Naive thymus-derived CD8-positive, alpha-beta T cell (primary cell): ENCODE measurements at places on chromosomes 4 and X.

DNA sequence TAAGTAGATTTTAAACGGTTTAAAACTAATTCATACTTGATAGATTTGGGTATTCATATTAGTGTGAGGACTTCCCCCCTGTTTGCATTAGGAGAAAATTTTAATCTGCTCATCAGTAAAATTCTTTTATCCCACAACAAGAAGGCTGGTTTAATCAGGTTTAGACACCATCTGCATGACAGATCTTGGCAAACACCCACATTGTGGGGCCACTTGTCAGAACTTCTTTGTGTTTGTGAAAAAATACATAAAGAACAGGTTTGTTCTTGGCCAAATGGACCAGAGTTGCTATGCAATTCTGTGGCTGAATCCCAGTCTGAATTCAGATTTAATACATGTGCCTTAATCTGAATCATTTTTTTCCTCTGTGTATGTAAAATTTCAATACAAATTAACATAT is 121.1 kb downstream of the REPS2 start:
- no peaks in the 10 kb centered on the region for H3K4me1 ChIP-seq
- H3K27me3 ChIP-seq = peaks cover 1% of the 10 kb centered on the region
- H3K4me3 ChIP-seq = no peak overlapping the region

DNA sequence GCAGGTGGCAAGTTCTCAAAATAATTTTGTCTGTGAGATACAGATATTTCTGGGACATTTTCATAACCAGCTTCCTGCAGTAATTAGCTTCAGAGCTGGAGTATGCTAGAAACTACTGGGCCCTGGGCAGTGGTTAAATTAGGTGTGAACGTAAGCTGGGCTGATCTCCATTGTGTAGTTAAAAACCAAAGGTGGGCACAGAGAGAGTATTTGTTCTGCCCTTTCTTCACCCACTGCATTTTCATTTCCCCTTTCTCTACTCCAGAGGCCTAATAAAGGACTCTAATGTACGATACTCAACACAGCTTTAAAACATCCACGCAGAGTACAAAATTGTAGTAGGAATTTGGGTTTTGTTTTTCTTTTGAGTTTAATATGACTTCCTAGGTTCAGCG is 252.7 kb downstream of the SPRY1 start:
- no peaks in the 10 kb centered on the region for H3K4me1 ChIP-seq
- H3K27me3 ChIP-seq = no peaks in the 10 kb centered on the region
- H3K27ac ChIP-seq = no peak overlapping the region
- DNase-seq = no peak
- H3K36me3 ChIP-seq = no peaks in the 10 kb centered on the region

- H3K27me3 ChIP-seq = no peaks in the 10 kb centered on the region
- no peaks in the 10 kb centered on the region for H3K4me1 ChIP-seq
- H3K27ac ChIP-seq = no peak overlapping the region
These were observed 207.8 kb downstream of the ANTXR2 start for GRCh38 chr4:79865201-79865597.

GRCh38 chr4:79964400-79965211 is 108.4 kb downstream of the ANTXR2 start:
- H3K27me3 ChIP-seq = no peaks in the 10 kb centered on the region
- H3K4me3 ChIP-seq = no peak overlapping the region
- no peak for DNase-seq
- no peak overlapping the region for H3K27ac ChIP-seq
- no peaks in the 10 kb centered on the region for H3K4me1 ChIP-seq

DNA sequence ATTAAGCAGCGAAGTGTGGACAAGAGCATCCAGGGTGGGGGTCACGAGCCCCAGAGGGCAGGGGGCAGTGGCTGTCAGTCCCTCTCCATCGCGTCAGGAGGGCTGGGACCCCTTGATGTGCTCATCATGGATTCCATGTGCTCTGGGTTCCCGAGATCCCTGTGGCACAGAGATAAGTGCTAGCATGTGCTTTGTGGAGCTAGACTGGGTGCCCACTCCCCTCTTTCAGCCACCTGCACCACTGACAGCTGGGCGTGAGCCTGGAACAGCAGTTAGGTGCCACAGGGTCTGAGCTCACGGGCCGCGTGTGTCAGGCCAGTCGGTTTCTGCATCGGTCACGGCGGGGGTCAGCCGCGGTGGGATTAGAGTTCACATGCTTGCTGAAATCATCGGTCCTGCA is 24.3 kb downstream of the CPZ start:
- H3K36me3 ChIP-seq = no peaks in the 10 kb centered on the region
- no peaks in the 10 kb centered on the region for H3K4me1 ChIP-seq
- no peak overlapping the region for H3K27ac ChIP-seq

DNA sequence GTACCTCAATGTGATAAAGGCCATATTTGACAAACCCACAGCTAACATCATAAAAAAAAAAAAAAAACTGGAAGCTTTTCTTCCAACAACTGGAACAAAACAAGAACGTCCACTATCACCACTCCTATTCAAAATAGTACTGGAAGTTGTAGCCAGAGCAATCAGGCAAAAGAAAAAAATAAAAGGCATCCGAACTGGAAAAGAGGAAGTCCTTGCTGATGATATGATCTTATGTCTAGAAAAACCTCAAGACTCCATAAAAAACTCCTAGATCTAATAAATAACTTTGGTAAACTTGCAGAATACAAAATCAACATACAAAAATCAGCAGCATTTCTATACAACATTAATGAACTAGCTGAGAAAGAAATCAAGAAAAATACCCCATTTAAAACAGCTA is 134.3 kb downstream of the TEX11 start:
- no peaks in the 10 kb centered on the region for H3K4me1 ChIP-seq
- H3K36me3 ChIP-seq = no peaks in the 10 kb centered on the region
- H3K27me3 ChIP-seq = no peaks in the 10 kb centered on the region
- H3K4me3 ChIP-seq = no peak overlapping the region

- no peaks in the 10 kb centered on the region for H3K36me3 ChIP-seq
- no peak overlapping the region for H3K4me3 ChIP-seq
- peaks cover 17% of the 10 kb centered on the region for H3K27me3 ChIP-seq
- H3K4me1 ChIP-seq = no peaks in the 10 kb centered on the region
- DNase-seq = no peak
These were observed 56.5 kb downstream of the TRIM2 start for GRCh38 chr4:153260553-153261300.

GRCh38 chr4:83328521-83329187 is 6.0 kb downstream of the HPSE start:
- no peaks in the 10 kb centered on the region for H3K27me3 ChIP-seq
- peaks cover 5% of the 10 kb centered on the region for H3K36me3 ChIP-seq
- no peak for DNase-seq
- H3K4me3 ChIP-seq = no peak overlapping the region
- H3K27ac ChIP-seq = no peak overlapping the region

- H3K27me3 ChIP-seq = no peaks in the 10 kb centered on the region
- peaks cover 22% of the 10 kb centered on the region for H3K36me3 ChIP-seq
- H3K4me3 ChIP-seq = no peak overlapping the region
- peaks cover 7% of the 10 kb centered on the region for H3K4me1 ChIP-seq
- H3K27ac ChIP-seq = no peak overlapping the region
These were observed 205.1 kb downstream of the RASL11B start for GRCh38 chr4:53067125-53067802.

DNA sequence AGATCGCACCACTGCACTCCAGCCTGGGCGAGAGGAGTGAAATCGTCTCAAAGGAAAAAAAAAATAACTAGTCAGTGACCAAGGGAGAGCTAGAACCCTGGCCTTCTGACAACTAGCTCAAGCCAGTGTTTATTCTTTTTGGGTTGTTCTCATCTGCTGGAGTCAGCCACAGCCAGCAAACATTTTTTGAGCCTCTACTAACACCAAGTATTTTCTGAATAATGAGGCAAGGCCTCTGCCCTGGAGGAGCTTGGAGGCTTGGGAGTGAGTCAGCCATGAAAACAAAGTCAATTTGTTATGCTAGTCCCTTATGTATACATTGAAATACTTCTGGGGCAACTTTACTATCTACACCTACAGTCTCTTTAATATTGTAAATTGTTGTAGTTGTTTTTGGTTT is 46.5 kb downstream of the TMA16 start:
- H3K4me3 ChIP-seq = no peak overlapping the region
- no peaks in the 10 kb centered on the region for H3K27me3 ChIP-seq
- H3K27ac ChIP-seq = no peak overlapping the region

DNA sequence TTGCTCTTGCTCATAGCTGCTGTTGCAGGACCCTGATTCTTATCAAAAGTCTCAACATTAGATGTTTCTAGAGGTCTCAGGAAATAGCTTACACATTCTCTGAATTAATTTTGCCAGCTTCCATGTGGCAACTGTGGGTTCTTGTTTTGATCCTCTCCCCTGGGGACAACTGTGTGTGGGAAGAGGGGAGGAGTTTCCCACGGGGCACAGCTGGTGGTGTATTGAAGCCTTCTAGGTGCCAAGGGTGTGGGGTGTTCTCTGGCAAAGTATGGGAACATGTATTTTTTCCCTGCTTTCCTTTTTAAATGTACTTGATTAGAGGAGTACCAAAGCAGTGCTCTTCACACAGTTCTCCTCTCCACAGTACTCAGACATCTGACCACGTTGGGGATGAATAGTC is 212.7 kb downstream of the RPA4 start:
- no peaks in the 10 kb centered on the region for H3K4me1 ChIP-seq

DNA sequence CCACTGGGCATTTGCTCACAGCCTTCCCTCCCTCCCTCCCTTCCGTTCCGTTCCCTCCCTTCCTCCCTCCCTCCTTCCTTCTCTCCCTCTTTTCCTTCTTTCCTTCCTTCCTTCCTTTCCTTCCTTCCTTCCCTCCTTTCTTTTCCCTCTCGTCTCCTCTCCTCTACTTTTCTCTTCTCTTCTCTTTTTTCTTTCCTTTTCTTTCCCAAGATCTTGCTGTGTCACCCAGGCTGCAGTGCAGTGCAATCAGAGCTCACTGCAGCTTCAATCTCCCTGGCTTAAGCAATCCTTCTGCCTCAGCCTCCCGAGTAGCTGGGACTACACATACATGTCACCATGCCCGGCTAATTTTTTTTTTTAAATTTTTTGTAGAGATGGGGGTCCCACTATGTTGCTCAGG is 26.7 kb upstream of the ING2 start:
- no peaks in the 10 kb centered on the region for H3K36me3 ChIP-seq
- H3K27me3 ChIP-seq = no peaks in the 10 kb centered on the region
- H3K4me1 ChIP-seq = no peaks in the 10 kb centered on the region
- no peak for DNase-seq
- no peak overlapping the region for H3K4me3 ChIP-seq

- no peaks in the 10 kb centered on the region for H3K4me1 ChIP-seq
- H3K27me3 ChIP-seq = no peaks in the 10 kb centered on the region
- no peaks in the 10 kb centered on the region for H3K36me3 ChIP-seq
- no peak overlapping the region for H3K27ac ChIP-seq
These were observed 230.9 kb upstream of the GPC4 start for GRCh38 chrX:133645977-133646718.

DNA sequence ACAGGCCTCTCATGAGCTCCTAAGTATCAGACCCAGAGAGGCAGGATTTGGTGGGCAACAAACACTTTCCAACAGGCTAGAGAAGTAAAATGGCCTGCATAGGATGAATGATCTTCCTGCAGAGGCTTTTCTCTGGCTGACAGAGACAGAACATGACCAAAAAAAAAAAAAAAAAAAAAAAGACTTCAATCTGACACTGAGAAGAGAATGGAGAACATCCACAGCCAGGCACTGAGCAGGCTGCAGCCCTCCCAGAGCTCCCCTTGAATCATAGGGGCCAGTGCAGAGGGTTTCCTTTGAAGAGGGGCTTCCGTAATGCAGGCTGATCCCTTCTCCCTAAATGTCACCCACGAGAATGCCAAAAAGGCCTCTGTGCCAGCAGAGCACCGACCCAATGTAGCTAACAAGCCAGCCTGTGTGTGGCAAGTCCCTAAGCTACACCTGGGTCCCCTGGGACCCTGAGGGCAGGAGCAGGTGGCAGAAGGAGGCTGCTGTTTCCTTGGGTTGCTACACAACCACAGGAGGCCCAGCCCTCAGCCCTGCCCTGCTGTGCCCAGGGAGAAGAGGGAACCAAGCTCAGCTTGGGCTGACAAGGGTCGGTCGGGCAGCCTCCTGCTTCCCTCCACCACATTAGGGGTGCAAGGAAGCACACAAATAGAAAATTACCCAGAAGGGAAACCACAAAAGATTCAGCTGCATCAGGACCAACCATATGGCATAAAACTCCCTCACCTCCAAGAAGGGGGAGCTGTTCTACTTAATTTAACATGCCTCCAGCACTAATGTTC is 55.6 kb downstream of the MAP7D2 start:
- no peaks in the 10 kb centered on the region for H3K27me3 ChIP-seq
- no peak overlapping the region for H3K27ac ChIP-seq
- no peak for DNase-seq
- no peaks in the 10 kb centered on the region for H3K36me3 ChIP-seq
- peaks cover 5% of the 10 kb centered on the region for H3K4me1 ChIP-seq
- H3K4me3 ChIP-seq = no peak overlapping the region

DNA sequence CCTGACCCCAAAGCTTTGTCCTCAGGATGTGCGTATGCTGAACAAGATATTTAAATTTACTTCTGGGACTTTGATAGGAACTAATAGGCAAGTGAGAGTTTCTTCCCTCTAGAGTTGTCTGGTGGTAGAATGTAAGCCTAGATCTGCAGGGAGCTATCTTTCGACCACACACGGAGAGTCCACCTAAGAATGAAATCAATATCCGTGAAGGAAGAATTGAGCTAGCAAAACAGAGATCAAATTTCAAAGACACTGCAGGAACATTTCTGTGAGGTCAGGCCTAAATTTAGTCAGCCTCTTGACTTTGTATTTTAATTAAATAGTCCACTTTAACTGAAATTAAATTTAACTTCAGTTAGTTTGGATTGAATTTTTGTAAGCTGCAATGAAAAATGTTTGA is 871.3 kb downstream of the RAB28 start:
- no peaks in the 10 kb centered on the region for H3K4me1 ChIP-seq
- H3K27me3 ChIP-seq = peaks cover 2% of the 10 kb centered on the region
- H3K4me3 ChIP-seq = no peak overlapping the region

DNA sequence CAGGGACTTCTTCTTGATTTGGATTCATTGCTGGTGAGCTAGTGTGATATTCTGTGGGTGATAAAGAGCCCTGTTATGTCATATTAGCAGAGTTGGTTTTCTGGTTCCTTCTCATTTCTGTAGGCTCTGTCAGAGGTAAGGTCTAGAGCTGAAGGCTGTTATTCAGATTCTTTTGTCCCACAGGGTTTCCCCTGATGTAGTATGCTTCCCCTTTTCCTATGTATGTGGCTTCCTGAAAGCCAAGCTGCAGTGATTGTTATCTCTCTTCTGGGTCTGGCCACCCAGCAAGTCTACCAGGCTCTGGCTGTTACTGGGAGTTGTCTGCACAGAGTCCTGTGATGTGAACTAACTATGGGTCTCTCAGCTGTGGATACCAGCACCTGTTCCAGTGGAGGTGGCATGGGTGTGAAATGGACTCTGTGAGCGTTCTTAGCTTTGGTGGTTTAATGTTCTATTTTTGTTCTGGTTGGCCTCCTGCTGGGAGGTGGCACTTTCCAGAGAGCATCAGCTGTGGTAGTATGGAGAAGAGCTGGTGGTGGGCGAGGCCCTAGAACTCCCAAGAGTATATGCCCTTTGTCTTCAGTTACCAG is 373.7 kb downstream of the AR start:
- no peak overlapping the region for H3K4me3 ChIP-seq
- H3K36me3 ChIP-seq = no peaks in the 10 kb centered on the region
- H3K27ac ChIP-seq = no peak overlapping the region
- H3K27me3 ChIP-seq = no peaks in the 10 kb centered on the region
- H3K4me1 ChIP-seq = no peaks in the 10 kb centered on the region

GRCh38 chrX:96314985-96315384 is 369.7 kb upstream of the DIAPH2 start:
- no peak overlapping the region for H3K4me3 ChIP-seq
- H3K27me3 ChIP-seq = no peaks in the 10 kb centered on the region
- no peaks in the 10 kb centered on the region for H3K4me1 ChIP-seq
- DNase-seq = no peak
